ENCODE measurements at places on chromosomes 6 and 20.

GRCh38 chr20:40668449-40669228 is 20.4 kb downstream of the MAFB start:
- no peak for DNase-seq

GRCh38 chr6:8628063-8628462 is 192.7 kb upstream of the SLC35B3 start:
- DNase-seq = no peak

GRCh38 chr6:163181666-163182180 is 232.8 kb upstream of the QKI start:
- no peak for DNase-seq

DNA sequence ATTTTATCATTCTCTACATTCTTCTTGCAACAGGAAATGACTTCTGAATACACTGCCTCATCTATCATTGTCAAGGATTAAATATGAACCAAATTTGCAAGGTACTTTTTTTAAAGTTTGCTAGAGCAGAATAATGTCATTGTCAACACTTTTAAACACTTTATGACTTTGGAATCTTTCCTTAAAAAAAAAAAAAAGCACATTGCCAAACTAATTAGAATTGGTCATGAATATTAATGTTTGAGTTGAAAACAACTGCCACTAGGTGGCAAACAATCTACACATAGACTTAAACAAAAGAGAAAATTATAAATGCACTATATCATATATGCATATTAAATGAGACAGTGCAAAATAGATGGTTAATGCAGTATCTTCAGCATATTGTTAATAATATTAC is 32.5 kb upstream of the TMEM244 start:
- DNase-seq = no peak

DNA sequence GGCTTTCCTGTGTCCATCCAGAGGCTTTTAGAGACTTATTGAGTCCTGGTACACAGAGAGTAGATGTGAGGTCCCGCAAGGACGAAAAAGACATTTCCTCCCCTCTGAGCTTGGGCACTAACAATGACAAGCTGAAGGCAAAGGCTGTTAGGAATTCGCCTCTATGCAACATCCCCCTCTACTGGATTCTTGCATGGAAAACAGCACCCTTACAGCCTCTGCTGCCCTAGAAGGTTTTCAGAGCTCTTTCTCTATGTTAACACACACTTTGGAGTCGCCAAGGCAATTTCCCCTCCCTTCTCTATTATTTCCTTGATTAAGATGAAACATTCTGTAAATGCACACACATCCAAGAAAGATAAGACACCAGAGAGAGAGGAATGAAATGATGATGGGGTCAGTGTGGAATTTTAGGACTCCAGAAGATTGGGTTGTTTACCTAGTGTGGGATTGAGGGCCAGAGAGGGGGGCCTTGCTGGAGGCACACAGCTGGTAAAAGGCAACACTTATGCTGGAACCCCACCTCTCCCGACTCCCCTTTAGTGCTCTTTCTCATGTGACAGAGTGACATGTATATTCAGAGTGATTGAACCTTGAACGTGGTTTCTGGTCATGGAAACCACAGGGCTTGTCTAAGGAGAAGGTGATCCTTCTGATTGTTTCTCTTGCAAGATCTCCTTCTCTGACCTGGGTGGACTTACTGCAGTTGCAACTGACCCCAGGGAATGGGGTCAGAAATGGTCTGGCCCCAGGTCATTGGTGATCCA is 300.7 kb downstream of the CLIC5 start:
- peak; percentile 15 for DNase-seq

- no peak for DNase-seq
Observed at GRCh38 chr6:35208419-35208818, 5.3 kb upstream of the SCUBE3 start.

DNA sequence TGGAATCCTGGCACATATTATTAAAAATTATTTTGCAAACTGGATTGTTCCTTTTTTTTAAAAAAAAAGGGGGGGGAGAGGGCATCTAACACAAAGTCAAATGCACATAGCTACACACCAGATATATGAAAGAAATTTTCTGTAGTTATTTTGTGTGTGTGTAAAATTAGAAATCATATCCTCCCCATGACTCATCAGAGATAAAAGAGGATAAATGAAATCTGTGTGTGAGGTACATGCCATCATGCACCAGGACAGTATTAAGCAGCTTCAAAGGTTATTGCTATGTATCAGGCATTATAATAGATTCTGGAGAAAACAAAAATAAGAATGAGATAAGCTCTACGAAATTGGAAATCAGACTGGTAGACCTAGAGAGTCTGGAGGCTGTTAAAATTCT is 5.2 kb downstream of the BTBD9 start:
- DNase-seq = no peak

DNA sequence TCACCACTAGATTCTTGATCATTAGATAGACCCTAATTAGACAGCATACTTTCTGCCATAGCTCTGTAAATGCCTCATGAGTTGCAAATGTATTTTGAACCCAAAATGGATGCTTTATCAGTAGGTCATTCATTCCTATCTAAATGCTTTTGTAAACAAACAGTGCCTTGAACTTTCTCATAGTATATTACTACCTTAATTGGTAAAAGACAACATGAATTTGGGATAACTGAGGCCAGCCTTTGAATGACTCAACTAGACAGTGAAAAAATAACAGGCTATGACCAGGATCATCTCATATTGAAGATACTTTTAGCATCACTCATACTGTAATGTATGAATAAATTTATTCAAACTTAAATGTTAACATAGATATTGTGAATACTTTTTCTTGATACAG is 37.0 kb upstream of the PRL start:
- DNase-seq = no peak

DNA sequence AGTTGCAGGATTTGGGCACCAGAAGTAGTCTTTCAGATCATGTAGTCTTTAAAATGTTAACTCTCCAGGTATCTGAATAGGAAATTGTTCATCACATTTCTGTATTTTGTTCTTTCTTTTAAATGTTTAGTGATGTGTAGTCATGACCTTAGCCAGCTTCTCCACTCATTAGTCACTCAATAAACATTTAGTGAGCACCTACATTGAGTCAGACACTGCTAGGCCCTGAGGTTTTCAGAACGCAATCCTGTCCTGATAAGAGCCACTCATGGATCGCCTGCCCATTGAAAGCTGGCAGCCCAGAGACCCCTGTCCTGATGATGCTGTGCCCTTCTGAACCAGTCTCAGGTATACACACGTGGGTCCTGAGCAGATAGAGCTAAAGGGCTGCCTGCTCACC is 163.4 kb upstream of the HEY2 start:
- no peak for DNase-seq

DNA sequence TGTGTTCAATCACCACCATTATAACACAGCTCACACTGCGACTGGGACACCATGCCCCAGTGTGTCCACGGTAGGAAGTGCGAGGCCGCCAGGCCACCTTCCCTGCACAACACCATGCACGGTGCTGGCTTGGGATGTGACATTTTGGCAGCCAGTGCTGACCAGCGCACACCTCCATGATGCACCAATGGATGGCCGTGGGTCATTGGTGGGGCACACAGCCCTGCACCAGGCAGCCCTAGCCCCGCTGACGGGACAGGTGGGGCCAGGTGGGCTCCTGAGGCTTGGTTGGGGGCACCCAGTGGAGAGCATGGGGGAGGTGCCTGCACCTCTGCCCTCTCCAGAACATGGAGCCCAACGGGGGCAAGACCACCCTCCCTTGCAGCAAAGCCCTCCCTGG is 18.2 kb upstream of the FRMD1 start:
- DNase-seq = no peak

GRCh38 chr6:4008324-4009047 is 70.5 kb downstream of the FAM217A start:
- no peak for DNase-seq

DNA sequence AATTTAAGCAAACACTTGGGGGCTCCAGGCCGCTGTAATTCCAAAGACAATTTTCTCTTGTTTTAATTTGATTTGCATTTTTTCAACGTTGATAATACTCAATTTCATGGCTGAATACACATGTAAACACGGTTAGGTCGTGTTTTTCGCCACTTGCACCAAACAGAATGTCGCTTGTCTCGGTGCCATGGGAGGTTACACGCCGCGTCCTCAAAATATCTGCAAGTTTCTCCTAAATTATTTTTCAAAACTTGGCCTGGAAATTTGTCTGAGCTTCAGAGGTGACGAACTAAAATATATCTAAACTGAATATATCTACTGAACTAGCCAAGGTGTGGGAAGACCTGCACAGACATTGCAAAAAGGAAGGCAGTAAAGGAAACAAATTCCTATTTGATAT is 15.0 kb downstream of the FOXA2 start:
- no peak for DNase-seq

DNA sequence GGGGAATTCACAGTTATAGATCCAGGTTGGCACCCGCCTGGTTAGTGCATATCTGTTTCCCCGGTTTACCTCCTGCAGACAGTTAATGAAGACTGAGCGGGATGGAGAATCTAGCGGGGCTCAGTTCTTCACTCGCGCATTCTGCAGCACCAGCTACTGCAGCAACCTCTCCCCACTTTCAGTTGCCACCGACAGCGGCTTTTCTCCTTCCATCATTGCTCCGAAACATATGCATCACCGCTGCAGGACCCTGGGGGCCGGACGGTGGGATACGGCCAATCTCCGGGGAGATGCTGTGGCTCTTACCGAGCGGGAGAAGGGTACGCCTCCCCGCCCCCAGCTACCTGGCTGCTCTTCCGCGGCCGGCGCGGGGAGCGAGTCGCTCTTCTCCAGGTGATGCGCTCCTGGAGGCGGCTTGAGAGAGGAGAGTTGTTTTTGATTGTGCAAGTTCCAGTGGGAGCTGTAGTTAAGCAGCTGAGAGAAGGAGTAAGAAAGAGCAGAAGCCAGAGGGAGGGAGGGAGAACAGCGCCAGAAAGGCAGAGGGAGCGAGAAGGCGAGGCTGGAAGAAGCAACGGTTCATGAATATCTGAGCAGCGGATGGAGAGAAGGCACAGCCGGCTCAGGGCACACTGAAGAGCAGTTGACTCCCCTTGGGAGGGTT is at the start of gene SGK1:
Gene SGK1, minus strand, starts transcription at position 642 of the 661 bp plus-strand sequence. CDS start 652 bp downstream, outside the sequence.
- DNase-seq = no peak

DNA sequence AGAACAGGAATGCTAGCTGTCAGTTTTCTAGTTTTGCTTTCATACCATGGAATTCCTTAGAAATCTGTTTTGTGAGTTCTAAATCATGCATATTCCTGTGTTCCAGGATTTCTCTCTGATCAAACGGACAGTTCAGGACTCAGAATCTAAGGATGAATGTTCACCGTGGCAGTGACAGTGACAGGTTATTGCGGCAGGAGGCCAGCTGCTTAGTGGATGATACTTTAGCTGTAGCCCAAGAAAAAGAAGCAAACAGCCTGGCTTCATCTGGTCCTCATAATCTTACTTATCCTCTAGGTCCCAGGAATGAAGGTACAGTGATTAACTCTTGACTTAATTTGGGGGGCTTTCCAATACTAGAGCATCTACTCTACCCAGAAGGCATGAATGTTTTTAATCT is 27.1 kb downstream of the KCTD20 start:
- no peak for DNase-seq

DNA sequence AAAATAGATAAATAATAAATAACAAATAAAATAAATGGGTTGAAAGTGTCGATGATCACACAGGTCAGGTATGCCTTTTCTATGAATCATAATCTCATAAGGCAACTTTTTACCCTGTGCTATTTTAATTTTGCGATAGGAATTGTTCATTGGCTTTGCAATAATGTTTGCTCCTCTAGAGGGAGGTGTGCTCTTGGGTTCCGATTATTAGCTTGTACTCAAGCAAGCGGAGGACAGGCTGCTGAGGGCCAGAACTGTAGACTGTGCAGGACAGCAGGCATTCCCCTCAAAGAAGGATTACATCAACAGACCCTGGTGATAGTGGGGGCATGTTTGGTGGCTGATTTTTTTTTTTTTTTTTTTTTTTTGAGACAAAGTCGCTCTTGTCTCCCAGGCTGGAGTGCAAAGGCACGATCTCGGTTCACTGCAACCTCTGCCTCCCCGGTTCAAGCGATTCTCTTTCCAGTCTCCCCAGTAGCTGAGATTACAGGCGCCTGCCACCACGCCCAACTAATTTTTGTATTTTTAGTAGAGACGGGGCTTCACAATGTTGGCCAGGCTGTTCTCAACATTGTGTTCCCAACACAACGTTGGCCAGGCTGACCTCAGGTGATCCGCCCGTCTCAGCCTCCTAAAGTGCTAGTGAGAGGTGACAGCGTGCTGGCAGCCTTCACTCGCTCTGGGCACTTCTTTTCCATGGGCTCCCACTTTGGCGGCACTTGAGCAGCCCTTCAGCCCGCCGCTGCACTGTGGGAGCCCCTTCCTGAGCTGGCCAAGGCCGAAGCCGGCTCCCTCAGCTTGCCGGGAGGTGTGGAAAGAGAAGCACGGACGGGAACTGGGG is 35.6 kb downstream of the RIOK1 start:
- DNase-seq = no peak

DNA sequence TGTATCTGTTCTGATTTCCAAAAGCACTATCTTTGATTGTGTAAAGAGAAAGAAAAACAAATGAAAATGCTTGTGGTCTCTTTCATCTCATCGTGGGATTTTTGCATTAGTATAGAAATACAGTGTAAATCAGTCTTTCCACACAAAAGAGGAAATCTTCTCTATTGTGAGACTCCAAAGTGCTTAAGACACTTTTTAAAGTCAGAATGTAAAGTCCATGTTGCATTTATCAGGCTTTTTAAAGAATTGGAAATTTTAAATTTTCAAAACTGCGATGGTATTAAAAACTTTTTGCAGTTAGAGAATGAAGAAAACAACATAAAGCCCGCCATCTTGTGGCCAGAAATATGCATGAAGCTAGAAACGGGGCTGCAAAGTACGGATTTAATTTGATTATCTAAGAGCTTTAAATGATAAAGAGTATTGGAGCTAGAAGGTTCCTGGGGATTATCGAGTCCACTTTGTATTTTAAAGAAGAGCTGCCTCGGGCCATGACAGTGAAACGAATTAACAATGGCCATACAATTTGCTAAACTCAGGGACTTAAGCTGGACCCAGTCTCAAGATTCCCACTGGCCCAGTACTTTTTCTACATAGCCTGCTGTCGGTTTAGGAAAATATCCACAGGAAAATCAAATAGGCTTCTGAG is 339.6 kb downstream of the ARHGAP18 start:
- no peak for DNase-seq

- DNase-seq = peak; percentile 87
Observed at GRCh38 chr20:32031007-32031958, 20.8 kb upstream of the HCK start.

GRCh38 chr20:14622796-14623195 is 285.4 kb upstream of the FLRT3 start:
- no peak for DNase-seq

DNA sequence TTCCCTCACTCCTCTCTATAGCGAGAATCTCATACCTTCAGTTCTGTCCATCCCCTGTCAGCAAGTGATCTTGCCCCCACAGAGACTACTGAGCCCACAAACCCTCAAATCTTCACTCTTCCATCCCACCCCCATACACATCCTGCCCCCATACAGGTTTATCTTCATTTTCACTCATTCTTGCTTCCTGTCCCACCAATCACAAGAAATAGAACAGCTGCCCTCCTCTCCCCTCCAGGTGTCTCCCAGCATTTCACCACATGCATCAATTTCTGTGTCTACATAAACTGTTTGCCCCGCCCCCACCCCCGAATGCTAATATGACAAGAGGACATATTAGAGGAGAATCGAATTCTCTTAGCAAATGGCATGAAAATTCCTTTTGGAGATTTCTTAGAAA is 54.9 kb upstream of the CARMIL1 start:
- DNase-seq = no peak

All from type B pancreatic cell (in vitro differentiated cells).